ENCODE measurements at places on chromosomes 1 and 21.

GRCh38 chr1:6438047-6438525, 13.5 kb downstream of the ESPN start:
- peak; percentile 74 for DNase-seq

- no peak for DNase-seq
Measured at GRCh38 chr1:30310966-30311742, 412.2 kb downstream of the MATN1 start.

DNA sequence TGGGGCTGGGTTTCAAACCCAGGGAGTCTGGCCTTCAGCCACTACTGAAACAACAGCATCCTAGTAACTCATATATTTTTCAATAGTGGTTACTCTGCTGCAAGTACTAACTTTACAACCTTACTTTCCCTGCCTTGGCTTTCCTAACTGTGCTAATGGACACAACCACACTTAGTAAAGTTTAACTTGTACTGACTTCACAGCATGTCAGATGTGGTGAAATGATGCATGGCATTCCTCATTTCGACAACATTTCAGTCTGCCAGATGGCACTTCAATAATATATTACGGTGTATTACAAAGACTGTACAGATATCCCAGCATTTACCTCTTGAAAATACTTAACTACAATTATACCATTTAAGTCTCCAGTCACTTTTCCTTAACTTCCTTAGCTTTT, 27.8 kb downstream of the LRRC7 start:
- no peak for DNase-seq

- peak; percentile 52 for DNase-seq
Measured at GRCh38 chr1:245156736-245157505, 2.1 kb downstream of the KIF26B start.
